HT1080 (cell line): ENCODE measurements at places on chromosomes 7 and 10.

- no peak for DNase-seq
Observed at GRCh38 chr7:31049005-31049765, 2.9 kb upstream of the ADCYAP1R1 start.

GRCh38 chr10:60950300-60950699 lies 6.3 kb upstream of the RHOBTB1 start:
- no peak for DNase-seq

DNA sequence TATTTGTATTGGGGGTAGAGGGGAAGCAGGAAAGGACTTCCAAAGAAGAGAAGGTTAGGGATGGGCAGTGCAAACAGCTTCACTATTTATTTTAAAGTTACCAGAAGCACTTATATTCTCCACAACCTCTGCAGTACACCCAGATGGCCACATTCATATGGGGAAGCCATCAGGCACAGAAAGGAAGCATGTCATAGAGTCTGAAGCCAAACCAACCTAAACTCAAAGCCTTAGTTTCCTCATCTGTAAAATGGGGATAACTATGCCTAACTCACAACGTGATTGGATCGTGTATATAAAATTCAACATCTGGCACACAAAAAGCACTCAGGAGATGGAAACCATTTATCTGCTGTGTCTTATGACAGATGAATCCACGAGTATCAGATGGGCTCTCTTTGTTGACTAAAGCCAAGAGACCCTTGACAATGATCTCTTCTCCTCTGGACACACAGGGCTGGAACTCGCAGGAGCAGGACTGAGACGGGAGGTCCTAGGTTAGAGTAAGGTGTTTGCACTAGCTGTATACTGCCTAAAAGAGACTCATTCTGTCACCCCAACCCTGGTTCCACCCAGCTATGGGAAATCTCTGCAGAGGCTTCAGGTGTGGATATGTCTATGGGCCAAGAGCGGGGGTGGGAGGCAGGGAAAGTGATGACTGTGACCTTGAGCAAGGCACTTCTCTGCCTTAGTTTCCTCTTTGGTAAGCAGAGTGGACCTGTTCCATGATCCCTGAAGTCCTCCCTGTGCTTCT lies 1.8 kb downstream of the KIAA1549 start:
- DNase-seq, result peak; percentile 23

- no peak for DNase-seq
Observed at GRCh38 chr7:99270702-99271101, 1.9 kb upstream of the MYH16 start.

- no peak for DNase-seq
Observed at GRCh38 chr10:28684986-28685580, 7.8 kb downstream of the BAMBI start.

- DNase-seq, result no peak
Observed at GRCh38 chr7:70492625-70493024, 639.3 kb upstream of the GALNT17 start.

GRCh38 chr10:106625751-106626150 lies 538.8 kb downstream of the SORCS1 start:
- no peak for DNase-seq

DNA sequence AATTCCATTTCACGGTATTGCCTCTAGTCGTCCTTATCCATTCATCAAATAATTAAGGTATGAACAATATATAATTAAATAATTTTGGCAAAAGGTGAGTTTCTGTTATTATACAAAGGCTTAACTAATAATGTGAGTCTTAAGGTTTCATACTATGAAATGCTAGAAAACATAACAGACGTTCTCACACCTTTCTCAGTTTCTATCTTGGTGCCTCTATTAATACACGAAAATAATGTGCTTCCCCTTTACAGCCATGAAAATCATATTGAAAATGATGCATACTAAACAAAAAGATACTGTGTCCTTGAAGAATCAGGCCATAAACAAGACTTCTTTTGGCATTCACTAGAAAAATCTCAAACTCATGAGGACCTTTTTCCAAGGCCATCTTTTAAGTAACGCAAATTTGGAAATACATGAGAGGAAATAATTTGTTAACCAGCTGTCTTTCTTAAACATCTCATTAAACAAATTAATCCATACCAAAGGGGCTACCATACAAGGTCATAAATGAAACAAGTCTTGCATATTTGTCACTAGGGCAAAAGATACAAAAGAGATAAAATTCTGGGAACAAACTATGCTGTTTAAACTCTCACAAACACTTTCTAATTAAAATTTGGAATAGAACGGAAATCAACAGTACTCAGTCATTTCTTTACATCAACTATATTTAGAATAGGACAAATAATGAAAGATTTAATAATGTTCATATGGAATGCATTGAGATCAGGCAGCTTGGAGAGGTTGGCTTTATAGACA lies 53.9 kb upstream of the CAV2 start:
- DNase-seq, result no peak

GRCh38 chr10:75825661-75826060 lies 394.2 kb downstream of the LRMDA start:
- DNase-seq, result no peak

DNA sequence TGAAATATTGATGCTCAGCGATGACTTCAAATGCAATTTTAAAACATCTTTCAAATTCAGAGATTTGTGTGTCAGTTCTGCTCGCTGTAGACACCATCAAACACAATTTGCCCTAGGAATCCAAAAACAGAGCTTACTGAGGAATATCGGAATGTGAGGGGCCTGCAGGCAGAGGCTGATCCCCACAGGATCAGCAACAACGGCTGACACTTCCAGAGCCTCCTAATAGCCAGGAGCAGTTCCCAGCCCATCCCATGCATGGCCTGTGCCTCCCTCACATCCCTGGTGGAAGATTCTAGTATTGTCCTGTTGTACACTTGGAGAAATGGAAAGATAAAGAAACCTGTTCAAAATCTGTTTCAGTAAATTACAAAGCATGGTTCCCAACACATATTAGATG lies 129.7 kb upstream of the VWC2 start:
- no peak for DNase-seq

DNA sequence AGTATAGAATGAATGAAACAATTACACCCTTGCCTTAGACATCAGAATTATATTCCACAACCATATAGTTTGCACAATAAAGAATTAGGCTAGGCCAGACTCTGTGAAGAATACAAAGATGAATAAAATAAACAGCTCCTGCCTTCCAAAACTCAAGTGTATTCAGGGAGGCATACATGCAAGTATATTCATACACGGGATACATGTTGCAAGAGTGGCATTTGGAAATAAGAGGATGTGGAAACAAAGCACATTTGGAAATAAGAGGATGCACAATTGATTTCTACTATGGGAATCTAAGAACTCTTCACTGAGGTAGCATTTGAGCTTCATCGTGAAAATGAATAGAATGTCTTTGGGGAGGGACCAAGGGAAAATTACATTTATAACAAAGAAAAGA lies 27.0 kb upstream of the TMEM26 start:
- no peak for DNase-seq
